ENCODE measurements at places on chromosomes 1 and 21.

DNA sequence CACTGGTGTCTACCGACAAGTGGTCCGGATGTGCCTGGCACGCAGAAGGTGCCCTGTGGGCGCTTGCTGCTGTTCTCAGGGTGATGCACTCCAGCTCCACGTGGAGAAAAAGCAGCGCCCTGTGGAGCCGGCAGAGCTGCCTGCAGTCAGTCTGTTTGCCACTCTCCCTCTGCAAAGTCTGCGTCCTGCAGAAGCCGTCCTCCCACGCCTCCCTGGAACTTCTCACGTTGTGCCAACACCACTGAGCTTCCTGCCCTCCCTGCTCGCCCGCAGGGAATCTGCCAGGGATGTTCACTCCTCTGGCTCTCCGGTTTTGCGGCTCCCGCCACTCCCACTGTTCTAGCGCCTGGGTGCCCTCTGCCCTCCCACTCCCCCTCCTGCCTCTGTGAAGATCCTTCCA lies 19.8 kb upstream of the UBXN10 start:
- H3K27ac ChIP-seq, result no peak overlapping the region
- no peak overlapping the region for H3K4me3 ChIP-seq
- DNase-seq, result no peak
- H3K27me3 ChIP-seq, result no peaks in the 10 kb centered on the region
- no peaks in the 10 kb centered on the region for H3K36me3 ChIP-seq

GRCh38 chr1:201545851-201546492 lies 7.0 kb downstream of the NAV1 start:
- no peak overlapping the region for H3K27ac ChIP-seq
- no peaks in the 10 kb centered on the region for H3K36me3 ChIP-seq
- H3K4me3 ChIP-seq, result no peak overlapping the region
- no peaks in the 10 kb centered on the region for H3K27me3 ChIP-seq
- DNase-seq, result peak; percentile 75

GRCh38 chr21:16418642-16419041 lies 688.9 kb downstream of the USP25 start:
- no peaks in the 10 kb centered on the region for H3K27me3 ChIP-seq
- H3K4me3 ChIP-seq, result no peak overlapping the region
- no peaks in the 10 kb centered on the region for H3K4me1 ChIP-seq
- H3K27ac ChIP-seq, result peak overlapping the region; percentile 80
- no peak for DNase-seq

DNA sequence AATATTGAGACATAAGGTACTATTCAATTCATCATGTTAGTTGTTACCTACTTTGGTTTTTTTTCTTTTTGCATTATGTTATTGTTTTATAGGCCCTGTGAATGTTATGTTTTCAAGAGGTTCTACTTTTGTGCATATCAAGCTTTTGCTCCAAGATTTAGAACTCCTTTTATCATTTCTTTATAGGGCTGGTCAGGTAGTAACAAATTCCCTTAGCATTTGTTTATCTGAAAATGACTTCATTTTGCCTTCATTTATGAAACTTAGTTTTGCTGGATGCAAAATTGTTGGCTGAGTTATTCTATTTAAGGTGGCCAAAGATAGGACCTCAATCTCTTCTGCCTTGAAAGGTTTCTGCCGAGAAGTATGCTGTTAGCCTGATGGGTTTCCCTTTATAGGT lies 21.3 kb upstream of the MAB21L3 start:
- no peak overlapping the region for H3K4me3 ChIP-seq
- no peaks in the 10 kb centered on the region for H3K4me1 ChIP-seq
- H3K36me3 ChIP-seq, result no peaks in the 10 kb centered on the region
- DNase-seq, result no peak
- H3K27me3 ChIP-seq, result no peaks in the 10 kb centered on the region

- no peak overlapping the region for H3K4me3 ChIP-seq
- no peaks in the 10 kb centered on the region for H3K27me3 ChIP-seq
- H3K36me3 ChIP-seq, result no peaks in the 10 kb centered on the region
Measured at GRCh38 chr1:118013938-118014337, 84.4 kb downstream of the WDR3 start.

DNA sequence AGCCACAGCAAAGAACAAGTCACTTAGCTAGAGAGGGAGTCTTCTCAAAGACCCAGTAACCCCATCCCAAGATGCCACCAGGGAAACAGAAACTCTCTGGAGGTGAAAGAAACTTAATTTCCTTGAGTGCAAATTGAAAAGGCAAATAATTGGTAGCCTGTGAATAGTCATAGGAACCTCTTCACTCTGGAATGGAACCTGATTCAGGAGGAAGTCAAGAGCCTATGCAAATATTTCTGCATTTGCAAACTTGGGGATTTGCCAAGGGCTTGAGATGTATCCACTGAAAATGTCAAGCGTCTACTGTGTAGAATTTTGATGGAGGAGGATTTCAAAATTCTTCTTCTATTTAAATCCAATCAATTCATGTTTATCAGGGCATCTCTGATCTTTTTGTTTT lies 5.7 kb downstream of the HIVEP3 start:
- no peak for DNase-seq
- no peak overlapping the region for H3K27ac ChIP-seq
- H3K27me3 ChIP-seq, result peaks cover 21% of the 10 kb centered on the region
- H3K4me3 ChIP-seq, result no peak overlapping the region

GRCh38 chr1:11691302-11691914 lies at the start of gene DRAXIN:
Gene DRAXIN (plus strand): TSS chr1:11691710. CDS start chr1:11706259, 14,549 bp downstream.
- peak within 1 kb of the TSS; percentile 78 for H3K4me3 ChIP-seq
- no peaks in the 10 kb centered on the region for H3K36me3 ChIP-seq
- peak within 1 kb of the TSS; percentile 99 for H3K27ac ChIP-seq
- H3K4me1 ChIP-seq, result no peaks in the 10 kb centered on the region
- peaks cover 39% of the 10 kb centered on the region for H3K27me3 ChIP-seq

DNA sequence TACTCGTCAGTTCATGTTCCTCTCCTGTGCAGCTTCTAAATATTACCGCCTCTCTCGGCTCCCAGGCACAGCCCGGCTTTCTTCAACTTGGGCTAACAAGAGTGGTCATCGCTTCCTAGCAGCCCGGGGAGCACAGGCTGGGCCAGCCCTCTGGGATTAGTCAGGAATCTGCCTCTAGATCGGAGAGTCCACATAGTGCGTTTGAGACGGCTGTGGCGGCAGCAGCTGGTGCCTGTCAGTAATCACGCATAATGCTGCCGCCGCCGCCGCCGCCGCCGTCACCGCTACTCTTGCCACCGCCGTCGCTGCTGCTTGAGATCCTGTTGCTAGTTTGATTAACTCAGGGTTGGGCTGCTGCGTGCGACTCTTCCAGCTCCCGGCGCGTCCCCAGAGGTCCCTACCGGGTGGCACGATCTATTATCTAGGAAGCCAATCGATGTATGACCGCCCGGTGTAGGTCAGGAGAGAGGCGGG lies at the start of gene RXRG:
RXRG (minus strand) TSS at position 230 of the 474 bp plus-strand sequence. CDS start 233 bp downstream, outside the sequence.
- no peak within 1 kb of the TSS for H3K27ac ChIP-seq
- peak within 1 kb of the TSS; percentile 85 for H3K4me3 ChIP-seq
- DNase-seq, result peak; percentile 87
- H3K36me3 ChIP-seq, result no peaks in the 10 kb centered on the region
- H3K27me3 ChIP-seq, result no peaks in the 10 kb centered on the region

DNA sequence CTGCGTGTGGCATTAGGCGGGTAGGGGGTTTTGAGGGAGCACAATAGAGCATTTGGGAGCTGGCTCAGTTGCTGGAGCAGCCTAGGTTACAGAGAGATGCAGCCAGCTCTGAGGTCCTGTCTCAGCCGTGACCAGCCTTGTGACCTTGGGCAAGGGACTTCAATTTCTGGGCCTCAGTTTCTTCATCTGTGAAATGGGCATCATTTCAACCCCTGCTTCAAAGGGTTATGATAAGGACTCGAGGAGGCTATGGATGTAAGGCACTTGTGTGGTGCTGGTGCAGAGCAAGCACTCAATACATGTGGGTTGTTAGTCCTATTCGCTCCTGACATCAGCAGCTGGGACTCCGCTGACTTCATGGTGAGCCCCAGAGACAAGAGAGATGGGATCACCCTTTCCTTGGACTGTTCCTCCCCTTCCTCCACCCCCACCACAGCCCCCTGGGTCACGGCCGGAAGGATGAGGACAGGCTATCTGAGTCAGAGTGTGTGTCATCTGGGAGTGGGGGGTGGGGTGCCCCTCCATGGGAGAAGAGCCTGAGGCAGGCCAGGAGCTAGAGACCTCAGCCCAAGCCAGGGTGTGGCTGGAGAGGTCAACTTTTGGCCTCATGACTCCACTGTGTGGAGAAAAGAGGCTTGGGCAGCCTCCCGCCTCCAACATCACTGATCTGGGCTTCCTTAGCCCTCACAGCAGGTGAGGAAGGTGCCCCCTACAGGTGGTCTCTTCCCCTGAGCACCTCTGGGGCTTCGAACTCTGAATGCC lies 71.4 kb upstream of the ZBTB40 start:
- H3K27me3 ChIP-seq, result no peaks in the 10 kb centered on the region
- no peaks in the 10 kb centered on the region for H3K36me3 ChIP-seq
- DNase-seq, result no peak
- no peaks in the 10 kb centered on the region for H3K4me1 ChIP-seq

DNA sequence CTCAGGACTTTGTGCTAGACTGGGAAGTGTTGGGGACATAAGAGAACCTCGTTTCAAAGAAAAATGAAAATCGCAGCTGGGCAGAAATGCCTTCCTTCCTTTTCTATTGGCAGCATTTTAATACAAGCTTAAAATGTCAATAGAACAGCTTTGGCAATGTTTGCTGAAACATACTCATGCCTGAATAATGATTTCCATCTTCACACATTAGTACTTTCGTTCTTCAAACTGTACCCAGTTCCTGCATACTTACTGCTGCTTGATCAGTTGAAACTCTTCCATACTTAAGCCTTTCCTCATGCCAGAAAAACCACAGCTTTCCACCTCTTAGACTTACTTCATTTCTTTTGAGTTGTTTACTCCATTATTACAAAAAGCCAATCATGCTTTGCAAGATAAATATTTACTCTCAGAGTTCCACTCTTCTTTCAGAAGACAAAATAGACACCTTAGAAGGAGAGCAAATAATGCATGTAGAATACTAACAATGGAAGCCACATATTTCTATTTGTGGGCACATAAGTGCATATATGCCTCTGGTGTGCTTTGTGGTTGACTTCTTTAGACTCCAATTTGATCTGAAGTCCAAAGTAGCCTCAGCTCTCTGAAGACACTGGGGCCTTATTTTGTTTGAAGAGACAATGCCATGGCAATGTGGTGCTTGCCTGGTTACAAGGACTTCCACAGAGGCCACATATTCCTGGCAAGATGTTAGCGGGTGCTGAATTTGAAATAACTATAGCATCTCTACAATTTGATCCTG lies 22.7 kb upstream of the CD55 start:
- no peaks in the 10 kb centered on the region for H3K4me1 ChIP-seq
- H3K36me3 ChIP-seq, result no peaks in the 10 kb centered on the region
- DNase-seq, result no peak
- no peak overlapping the region for H3K27ac ChIP-seq
- H3K4me3 ChIP-seq, result no peak overlapping the region

- H3K27me3 ChIP-seq, result no peaks in the 10 kb centered on the region
- no peak for DNase-seq
- H3K27ac ChIP-seq, result no peak overlapping the region
- no peaks in the 10 kb centered on the region for H3K36me3 ChIP-seq
- no peak overlapping the region for H3K4me3 ChIP-seq
- H3K4me1 ChIP-seq, result peaks cover 2% of the 10 kb centered on the region
Measured at GRCh38 chr1:245441689-245442088, 286.9 kb downstream of the KIF26B start.

DNA sequence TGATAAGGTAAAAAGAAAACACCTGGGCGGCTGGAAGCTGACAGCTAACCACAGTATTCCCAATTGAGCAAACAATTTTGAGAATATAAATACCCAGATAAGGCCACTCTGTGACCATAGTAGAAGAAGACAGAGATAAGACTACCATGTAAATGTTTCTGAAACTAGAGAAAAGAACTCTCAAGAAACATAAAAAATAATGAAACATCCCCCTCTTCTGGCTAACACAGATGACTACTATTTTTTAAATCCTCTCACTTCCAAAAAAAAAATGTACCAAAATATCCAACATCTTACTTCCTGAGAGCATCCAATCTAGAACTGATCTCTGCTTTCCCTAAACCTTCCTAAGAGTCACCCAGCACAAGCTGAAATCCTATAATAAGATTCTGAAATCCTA lies 125.9 kb downstream of the HFM1 start:
- H3K4me3 ChIP-seq, result no peak overlapping the region
- no peaks in the 10 kb centered on the region for H3K27me3 ChIP-seq
- no peaks in the 10 kb centered on the region for H3K36me3 ChIP-seq

GRCh38 chr1:81699234-81699633 lies 101.5 kb upstream of the ADGRL2 start:
- DNase-seq, result peak; percentile 63
- H3K27me3 ChIP-seq, result no peaks in the 10 kb centered on the region
- no peak overlapping the region for H3K27ac ChIP-seq

DNA sequence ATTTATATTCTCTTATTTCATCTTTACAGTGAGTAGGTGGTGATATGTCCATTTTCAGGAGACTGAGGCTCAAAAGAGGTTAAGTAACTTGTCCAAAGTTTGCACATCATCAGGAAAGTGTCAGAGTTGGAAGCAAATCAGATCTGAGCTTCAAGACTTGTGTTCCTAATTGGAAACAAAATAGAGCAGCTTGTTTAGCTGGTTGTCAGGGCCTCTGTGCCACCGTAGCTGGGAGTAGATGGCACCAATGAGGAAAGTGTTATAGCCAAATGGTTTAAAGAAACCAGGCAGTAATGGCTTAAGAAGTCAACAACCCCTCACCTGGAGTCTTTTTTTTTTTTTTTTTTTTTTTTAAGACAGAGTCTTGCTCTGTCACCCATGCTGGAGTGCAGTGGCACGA lies 19.7 kb downstream of the AGO1 start:
- H3K27me3 ChIP-seq, result no peaks in the 10 kb centered on the region
- no peak overlapping the region for H3K4me3 ChIP-seq
- no peaks in the 10 kb centered on the region for H3K4me1 ChIP-seq
- peaks cover 76% of the 10 kb centered on the region for H3K36me3 ChIP-seq

GRCh38 chr1:225556694-225557093 lies 96.2 kb downstream of the ENAH start:
- H3K4me3 ChIP-seq, result no peak overlapping the region
- H3K36me3 ChIP-seq, result peaks cover 84% of the 10 kb centered on the region
- no peak for DNase-seq
- no peak overlapping the region for H3K27ac ChIP-seq
- H3K4me1 ChIP-seq, result no peaks in the 10 kb centered on the region

DNA sequence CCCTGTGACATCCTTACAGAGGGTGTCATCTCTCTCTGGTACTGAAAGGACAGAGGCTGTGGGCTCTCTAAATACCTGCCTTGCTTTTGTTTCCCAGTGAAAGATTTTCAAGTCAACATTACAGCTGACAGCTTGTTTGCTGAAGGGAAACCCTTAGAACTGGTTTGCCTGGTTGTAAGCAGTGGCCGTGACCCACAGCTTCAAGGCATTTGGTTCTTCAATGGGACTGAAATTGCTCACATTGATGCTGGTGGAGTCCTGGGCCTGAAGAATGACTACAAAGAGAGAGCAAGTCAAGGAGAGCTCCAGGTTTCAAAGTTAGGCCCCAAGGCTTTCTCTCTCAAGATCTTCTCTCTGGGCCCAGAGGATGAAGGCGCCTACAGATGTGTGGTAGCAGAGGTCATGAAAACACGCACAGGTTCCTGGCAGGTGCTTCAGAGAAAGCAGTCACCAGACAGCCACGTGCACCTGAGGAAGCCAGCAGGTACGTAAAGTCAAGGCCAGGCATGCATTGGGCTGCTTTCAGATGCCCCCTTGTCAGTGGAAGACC lies 11.8 kb downstream of the CD101 start:
- no peak for DNase-seq
- no peaks in the 10 kb centered on the region for H3K4me1 ChIP-seq
- H3K27me3 ChIP-seq, result no peaks in the 10 kb centered on the region
- H3K27ac ChIP-seq, result no peak overlapping the region
- no peak overlapping the region for H3K4me3 ChIP-seq
- no peaks in the 10 kb centered on the region for H3K36me3 ChIP-seq

GRCh38 chr1:234975941-234976860 lies 152.4 kb downstream of the TOMM20 start:
- peaks cover 24% of the 10 kb centered on the region for H3K4me1 ChIP-seq
- H3K4me3 ChIP-seq, result no peak overlapping the region
- no peaks in the 10 kb centered on the region for H3K36me3 ChIP-seq
- no peak for DNase-seq

Data from endodermal cell (in vitro differentiated cells).